NCI-H1105 treated with DMSO at 0.1 percent for 48 hours (cell line): ENCODE measurements at places on chromosomes 7 and 10.

- DNase-seq, result no peak
Measured at GRCh38 chr7:12127455-12127854, 83.6 kb upstream of the TMEM106B start.

DNA sequence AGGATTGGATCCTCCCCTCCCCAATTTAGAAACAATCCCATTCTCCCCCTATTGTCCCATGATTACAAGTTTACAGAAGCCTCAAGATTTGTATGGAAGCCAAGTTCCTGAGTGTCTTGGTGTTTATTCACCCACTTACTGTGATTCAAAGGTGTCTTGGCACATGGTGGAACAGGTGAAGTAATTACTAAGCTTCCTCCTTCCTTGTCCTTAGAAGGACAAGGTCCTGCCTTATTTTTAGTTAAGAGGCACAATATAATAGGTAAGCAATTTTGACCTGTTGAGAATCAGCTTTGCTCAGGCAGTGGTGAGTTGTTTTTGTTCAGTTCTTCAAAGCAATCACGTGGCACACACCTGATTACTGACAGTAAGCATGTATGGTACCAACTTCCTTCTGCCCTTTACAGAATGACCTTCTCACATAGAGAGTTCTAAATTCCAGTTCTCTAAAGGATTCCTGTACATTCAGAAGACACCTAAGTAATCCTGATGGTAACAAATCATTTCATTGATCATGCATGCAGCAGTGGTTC, 60.7 kb upstream of the SLC13A1 start:
- DNase-seq, result peak; percentile 69

- DNase-seq, result no peak
Measured at GRCh38 chr7:36109013-36109627, 43.9 kb upstream of the EEPD1 start.

DNA sequence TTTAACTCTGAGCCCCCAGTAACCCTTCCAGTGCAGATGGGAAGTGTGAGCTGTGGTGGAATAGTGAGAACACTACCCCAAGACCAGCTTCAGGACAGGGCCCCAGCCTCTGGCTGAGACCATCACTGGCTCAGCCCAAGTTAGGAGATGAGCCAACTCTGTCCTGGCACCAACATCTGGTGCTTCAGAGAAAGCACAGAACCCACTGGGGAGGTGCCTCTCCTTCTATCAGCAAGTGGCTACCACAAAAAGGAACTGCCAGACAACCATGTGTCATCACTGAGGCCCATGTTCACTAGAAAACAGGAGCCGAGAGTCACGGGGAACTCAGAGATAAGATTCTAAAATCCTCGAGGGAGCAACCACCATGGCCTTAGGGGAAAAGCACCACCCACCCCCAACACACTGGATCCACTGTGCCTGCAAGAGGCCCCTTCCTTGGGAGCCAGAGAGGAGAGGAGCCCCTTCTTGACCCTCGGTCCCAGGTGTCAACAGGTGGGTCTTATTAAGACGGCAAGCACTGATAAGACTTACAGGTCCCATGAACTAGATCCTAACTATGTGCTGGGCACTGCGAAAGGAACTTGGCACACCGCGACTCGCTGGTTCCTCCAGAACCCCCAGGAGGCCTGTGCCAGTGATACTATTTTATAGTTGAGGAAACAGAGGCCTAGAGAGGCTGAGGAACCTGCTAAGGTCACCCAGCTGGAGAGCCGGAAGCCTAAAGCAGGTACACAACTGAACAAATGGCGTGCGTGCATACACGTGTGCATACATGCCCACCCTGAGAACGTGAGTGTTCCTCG, 102.7 kb downstream of the FAM53B start:
- no peak for DNase-seq

DNA sequence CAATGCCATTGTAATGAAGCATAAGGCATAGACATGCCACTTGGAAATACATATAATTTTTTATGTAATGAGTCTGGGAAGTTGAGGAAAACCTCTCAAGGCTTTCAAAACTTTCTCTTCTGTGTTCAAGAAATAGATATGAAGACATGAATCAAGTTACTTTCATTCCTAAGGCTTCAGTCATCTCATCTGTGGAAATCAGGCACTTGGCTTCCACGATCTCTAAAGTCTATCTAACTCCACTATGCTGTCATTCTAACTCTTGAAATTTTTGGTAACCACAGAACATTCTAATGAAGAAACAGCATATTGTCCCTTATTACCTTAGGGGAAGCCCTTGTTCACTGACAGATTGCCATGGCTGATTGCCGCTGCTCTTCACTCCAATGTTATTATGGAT, 242.6 kb downstream of the CNTNAP2 start:
- no peak for DNase-seq

DNA sequence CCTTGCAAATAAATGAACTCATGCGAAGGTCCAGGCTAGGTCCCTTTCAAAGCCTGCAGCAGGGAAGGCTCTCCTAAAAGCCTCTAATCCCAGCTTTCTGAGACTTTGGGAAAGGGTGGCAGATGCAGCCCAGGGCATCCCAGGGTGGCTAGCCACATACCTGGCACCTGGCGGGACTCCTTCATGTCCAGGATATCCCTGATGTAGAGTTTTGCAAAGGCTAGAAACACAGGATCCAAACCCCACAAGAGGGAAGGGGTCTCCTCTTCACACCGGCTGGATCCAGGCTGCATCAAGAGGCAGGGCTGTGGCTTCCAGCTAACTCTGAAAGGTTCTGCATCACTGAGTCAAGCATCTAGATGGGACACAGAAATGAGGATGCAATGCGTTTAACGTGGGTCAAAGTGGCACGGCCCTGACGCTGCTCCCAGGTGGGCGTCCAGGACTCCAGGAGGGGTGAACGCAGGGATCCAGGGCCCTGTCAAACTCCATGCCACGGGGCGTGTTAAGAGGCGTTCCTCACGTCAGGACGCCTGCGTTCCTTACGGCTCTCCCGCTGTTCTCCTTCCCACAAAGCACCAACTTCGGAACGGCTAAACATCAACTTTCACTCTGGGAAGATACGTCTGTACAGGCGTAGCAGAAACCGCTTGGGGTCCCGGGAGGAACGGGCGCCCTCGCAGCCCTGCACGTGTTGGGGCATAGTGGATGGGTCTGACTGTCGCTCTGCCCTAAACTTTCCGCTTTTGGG, 507 bp downstream of the STN1 start:
- no peak for DNase-seq

- no peak for DNase-seq
Measured at GRCh38 chr10:80896959-80897358, 359.3 kb downstream of the SH2D4B start.

DNA sequence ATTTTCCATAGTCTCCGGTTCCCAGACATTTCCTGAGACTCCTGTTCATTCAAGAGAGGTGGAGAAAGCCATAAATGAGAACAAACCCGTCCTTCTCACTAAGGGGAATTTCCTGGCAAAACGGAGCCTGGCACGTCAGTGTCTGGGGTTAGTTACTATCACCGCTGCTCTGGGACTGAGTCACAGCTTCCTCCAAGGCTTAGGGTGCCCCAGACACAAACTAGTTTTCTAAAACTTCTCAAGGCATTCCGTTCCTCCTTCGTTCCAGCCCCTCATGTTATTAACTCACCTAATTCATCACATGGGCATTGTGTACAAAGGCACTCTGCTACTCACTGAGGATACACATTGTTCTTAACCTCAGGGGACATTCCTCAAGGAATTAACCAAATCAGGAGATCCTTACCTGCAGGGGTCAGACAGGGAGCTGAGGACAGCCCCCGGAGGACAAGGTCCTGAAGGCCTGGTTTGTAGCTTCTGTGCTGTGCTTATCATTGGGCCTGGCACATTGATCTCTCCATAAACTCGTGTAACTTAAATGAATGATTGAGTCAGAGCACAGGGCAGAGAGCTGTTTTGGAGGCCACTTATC, 103.0 kb upstream of the KLF6 start:
- DNase-seq, result no peak
